ENCODE measurements at places on chromosomes 13 and 19.
A peak's percentile ranks its signal among the peaks of the same experiment; 100 is the strongest.

DNA sequence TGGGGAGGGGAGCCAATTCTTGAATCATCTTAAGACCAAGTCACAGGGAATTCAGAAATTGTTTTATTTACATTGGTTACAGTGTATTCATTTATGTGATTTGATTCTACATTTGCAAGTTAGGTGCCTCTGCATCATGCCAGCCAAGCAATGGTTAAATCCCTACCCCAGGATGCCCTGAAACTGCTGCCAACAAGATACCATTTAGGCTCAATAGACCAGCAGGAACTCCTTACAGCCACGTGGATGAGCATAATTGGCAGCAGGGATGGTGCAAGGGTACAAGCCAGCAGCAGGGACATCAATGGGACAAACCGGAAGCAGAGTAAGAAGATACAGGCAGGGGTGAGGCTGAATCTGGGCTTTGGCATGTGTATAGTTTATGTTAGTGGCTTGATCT is 72.4 kb upstream of the NBEA start:
- no peak for DNase-seq

- DNase-seq = no peak
Observed at GRCh38 chr13:78601124-78601873, 2.1 kb downstream of the POU4F1 start.

DNA sequence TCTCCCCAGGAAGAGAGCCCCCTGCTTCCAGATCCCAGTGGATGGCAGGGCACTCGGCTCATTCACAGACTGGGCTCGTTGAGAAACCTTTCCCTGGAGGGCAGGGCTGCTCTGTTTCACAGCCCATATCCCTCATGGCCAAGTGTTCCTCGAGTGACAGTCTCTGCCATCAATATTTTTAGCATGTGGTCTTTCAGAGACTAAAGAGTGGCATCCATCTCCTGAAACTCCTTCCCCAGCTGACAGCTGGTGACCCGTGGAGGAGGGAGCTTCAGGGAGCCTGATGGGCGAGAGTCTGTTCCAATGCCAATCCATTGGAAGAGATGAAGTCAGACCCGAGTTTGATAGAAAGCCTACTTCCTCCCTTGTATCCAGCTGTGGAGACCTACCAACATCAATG is 30.7 kb upstream of the ALOX5AP start:
- no peak for DNase-seq

DNA sequence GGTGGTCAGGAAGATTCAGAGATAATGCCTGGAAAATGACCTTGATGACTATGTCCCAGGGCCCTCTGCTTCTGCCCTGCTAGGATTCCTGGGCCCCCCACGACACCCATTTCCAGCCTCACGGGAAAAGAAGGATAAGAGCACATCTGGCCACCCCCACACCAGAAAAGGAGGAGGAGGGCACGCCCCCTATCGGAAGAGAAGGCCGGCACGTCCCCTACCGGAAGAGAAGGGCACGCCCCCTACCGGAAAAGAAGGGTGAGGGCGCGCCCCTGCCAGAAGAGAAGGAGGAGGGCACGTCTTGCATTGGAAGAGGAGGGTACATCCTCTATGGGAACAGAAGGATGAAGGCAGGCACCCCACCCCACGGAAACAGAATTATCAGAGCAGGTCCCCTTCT is 84.3 kb downstream of the IER2 start:
- DNase-seq = no peak

- DNase-seq = no peak
Observed at GRCh38 chr13:98910501-98910951, 67.3 kb downstream of the DOCK9 start.

- peak; percentile 28 for DNase-seq
Observed at GRCh38 chr13:51542346-51543242, 41.7 kb upstream of the WDFY2 start.

Data from pons (tissue), 1 donor.